Colonic mucosa (tissue), 4 donors: ENCODE measurements at places on chromosomes 6 and 20. TPM values are rescaled to one million over a fixed set of nuclear protein-coding genes. Genes with fewer than 3 reads are reported as not detected.

DNA sequence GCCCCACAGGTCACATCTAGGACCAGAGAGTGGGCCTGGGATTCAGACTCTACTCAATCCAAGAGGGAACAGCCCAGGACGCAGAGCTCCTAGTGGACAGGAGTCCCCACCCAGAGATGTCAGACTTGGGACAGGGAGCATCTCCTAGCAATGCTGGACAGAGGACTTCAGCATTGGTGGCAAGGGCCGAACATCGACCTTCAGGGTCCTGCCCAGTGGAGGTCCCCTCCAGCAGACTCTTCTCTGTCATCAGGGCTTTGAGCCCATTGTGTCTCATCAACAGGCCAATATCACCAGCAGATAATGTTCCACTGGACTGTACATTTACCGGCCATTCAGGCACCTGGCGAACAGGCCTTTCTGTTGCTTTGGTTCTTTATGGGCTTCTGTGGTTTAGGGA is 159.8 kb upstream of the SNX9 start:
- no peak for DNase-seq

DNA sequence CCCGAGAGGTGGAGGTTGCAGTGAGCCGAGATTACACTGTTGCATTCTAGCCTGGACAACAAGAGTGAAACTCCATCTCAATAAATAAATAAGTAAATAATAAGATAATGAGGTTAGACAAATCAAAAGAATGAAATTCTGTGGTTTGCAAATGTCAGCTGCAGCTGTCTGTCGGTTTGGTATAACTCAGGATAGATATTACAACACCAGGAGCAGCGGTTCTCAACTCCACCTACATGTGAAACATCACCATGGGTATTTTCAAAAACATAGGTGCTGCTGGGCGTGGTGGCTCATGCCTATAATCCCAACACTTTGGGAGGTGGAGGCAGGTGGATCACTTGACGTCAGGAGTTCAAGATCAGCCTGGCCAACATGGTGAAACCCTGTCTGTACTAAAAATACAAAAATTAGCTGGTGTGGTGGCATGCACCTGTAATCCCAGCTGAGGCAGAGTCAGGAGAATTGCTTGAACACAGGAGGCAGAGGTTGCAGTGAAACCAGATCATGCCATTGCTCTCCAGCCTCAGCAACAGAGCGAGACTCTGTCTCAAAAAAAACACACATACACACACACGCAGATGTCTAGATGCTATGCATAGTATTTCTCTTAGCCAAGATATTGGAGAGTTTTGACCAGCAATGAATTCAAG is 126.1 kb upstream of the LAMP5 start:
- DNase-seq, result no peak

- DNase-seq, result no peak
Observed at GRCh38 chr6:12012038-12012557, at the start of gene HIVEP1. Gene HIVEP1 (plus strand): TSS chr6:12012312. CDS start chr6:12015629, 3,317 bp downstream.

DNA sequence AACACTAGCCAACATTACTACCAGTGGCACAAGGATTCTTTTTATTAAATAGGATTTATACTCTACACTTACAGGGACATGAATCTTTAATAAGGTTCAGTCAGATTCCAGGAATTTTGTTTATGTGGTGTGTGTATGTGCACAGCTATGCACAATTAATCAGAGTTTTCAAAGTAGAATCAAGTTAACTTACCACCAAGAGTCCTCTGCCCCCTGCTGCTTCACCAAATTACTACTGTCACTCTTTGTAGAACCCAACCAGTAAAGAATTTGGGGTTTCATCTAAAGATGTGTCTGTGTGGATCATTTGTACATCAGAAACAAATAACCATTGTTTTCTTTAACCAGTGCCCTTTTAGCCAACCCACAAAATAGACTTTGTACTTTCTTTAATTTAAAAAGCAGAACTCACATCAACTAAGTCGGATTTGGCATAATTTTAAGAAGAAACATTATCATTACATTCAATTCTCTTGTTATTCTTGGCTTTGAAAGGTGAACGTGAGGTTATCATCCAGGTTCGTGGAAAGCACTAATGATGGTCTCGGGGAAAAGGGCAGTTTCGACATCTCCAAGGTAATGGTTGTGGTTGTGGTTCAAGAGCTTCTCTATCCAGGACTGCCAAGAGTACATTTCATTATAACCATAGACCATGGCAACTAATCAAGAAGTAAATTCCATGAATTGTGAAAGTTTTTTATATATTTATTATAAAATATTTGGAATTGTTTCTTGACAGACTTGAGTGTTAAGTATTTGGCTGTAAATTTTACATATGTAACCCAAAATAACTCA is 514.3 kb upstream of the ID4 start:
- no peak for DNase-seq

DNA sequence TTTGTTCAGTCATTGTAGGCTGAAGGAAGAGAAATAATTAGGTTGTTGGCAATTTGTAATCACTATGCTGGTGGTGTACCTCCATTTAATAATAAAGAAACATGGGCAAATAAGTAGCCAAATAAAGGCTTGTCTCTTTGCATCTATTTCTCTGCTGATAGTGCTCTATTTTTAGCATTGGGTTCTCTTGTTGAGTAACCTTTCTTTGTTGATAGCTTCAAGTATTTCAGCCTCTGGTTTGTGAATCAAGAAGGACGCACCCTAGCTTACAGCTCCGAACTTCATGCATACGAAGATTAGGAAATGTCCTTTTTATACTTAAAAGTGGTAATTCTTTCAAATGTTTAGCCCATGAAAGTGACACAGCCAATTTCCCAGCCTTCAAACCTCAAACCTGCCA is 2.6 kb downstream of the PPP1R14C start:
- no peak for DNase-seq

GRCh38 chr20:46060301-46060881 is 29.4 kb downstream of the NCOA5 start:
- no peak for DNase-seq

GRCh38 chr20:11015440-11015839 is 341.6 kb upstream of the JAG1 start:
- no peak for DNase-seq

Gene DEFB124
- not detected for total RNA-seq
